Activated CD8-positive, alpha-beta T cell treated with anti-CD3 and anti-CD28 coated beads for 36 hours (primary cell): ENCODE measurements at places on chromosomes 7 and 10. TPM values are rescaled to one million over a fixed set of nuclear protein-coding genes. Genes with fewer than 3 reads are reported as not detected.
A peak's percentile ranks its signal among the peaks of the same experiment; 100 is the strongest.

Gene THSD7A
- total RNA-seq: not detected

Gene OLAH
- total RNA-seq: 0.32 TPM

Gene UCN3
- not detected for total RNA-seq

GRCh38 chr10:69239816-69240434 lies 19.8 kb downstream of the HKDC1 start:
- DNase-seq: no peak

GRCh38 chr7:22417841-22418240 lies 60.9 kb upstream of the RAPGEF5 start:
- DNase-seq: no peak

- DNase-seq: no peak
Observed at GRCh38 chr10:31074722-31075086, 43.0 kb upstream of the ZNF438 start.

GRCh38 chr10:24908793-24909423 lies 43.5 kb downstream of the PRTFDC1 start:
- DNase-seq: no peak

- DNase-seq: no peak
Observed at GRCh38 chr10:34217524-34217923, 597.6 kb downstream of the PARD3 start.

- DNase-seq: peak; percentile 52
Observed at GRCh38 chr10:43846187-43846680, 197.6 kb upstream of the ZNF32 start.

- DNase-seq: no peak
Observed at GRCh38 chr7:47957156-47957555, 8.9 kb upstream of the PKD1L1 start.
